Astrocyte (in vitro differentiated cells and primary cell): ENCODE measurements at places on chromosomes 2 and 18.
A peak's percentile ranks its signal among the peaks of the same experiment; 100 is the strongest.

- no peak for DNase-seq
- H3K27ac ChIP-seq = no peak overlapping the region
- peaks cover 10% of the 10 kb centered on the region for H3K4me1 ChIP-seq
- no peaks in the 10 kb centered on the region for H3K27me3 ChIP-seq
These were observed 37.5 kb upstream of the LAMA1 start for GRCh38 chr18:7155092-7155491.

DNA sequence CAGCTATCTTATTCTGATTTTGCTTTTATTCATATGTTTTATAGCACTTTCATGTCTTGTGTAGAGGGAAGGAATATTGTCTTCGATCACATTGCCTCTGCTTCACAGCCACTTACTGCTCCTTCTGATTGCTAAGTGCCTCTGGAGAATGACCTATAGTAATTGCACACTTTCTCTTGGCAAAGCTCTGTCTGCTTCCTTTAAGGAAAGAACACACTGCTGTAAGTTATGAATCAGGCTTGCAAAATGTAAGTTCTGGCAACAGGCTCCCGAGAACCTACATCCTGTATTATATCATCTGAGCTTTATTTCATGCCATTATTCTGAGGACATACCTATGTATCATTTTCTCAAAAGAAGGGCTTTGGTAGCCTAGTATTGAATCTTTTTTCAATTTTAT lies 170.7 kb downstream of the ZNF804A start:
- no peaks in the 10 kb centered on the region for H3K4me1 ChIP-seq
- no peaks in the 10 kb centered on the region for H3K27me3 ChIP-seq
- peak; percentile 70 for DNase-seq
- H3K4me3 ChIP-seq = no peak overlapping the region
- no peaks in the 10 kb centered on the region for H3K36me3 ChIP-seq

GRCh38 chr2:174573621-174574081 lies 24.0 kb downstream of the WIPF1 start:
- H3K27me3 ChIP-seq = no peaks in the 10 kb centered on the region
- no peak for DNase-seq
- no peak overlapping the region for H3K4me3 ChIP-seq
- no peaks in the 10 kb centered on the region for H3K4me1 ChIP-seq
- H3K36me3 ChIP-seq = peaks cover 12% of the 10 kb centered on the region

- H3K27me3 ChIP-seq = no peaks in the 10 kb centered on the region
- peak; percentile 3 for DNase-seq
- H3K27ac ChIP-seq = no peak overlapping the region
- no peaks in the 10 kb centered on the region for H3K36me3 ChIP-seq
- H3K4me1 ChIP-seq = peaks cover 4% of the 10 kb centered on the region
These were observed 582.1 kb downstream of the ZEB2 start for GRCh38 chr2:143937723-143938350.
